ENCODE measurements at places on chromosomes 13 and 19.
A peak's percentile ranks its signal among the peaks of the same experiment; 100 is the strongest.

GRCh38 chr13:102405499-102406100, 3.8 kb upstream of the FGF14 start:
- DNase-seq = no peak

DNA sequence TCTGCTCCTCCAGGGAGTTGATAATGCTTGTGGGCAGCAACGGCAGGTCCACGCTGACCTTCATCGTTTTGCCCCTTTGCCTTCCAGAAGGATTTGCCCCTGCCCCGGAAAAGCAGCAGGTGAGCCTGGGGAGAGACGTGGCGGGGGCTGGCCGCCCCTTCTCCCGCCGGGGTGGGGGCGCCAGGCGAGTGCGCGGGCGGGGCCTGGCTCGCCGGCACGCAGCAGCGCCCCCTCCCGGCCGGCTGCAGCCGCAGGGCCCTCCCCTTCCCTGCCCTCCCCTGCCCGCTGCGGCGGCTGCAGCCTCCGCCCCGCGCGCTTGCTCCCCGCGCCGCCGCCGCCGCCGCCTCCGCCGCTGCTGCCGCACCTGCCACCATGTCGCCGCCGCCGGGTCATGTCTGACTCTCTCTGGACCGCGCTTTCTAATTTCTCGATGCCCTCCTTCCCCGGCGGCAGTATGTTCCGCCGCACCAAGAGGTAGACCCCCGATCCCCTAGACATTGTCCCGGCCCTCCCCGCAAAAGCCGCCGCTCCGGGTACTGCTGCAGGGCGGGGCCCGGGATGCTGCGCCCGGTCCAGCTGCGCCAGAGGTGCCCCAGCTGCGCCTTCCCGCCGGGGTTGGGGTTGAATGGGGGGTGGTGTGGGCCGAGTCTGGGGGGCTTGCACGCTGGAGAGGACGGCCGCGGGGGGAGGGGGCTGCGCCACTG, at the start of gene MAST1:
TSS of gene MAST1 (plus strand) at position 334 of the 704 bp plus-strand sequence. CDS start at position 392, 58 bp downstream.
- DNase-seq = peak; percentile 49

GRCh38 chr13:21134475-21134874, 41.9 kb downstream of the SKA3 start:
- no peak for DNase-seq

GRCh38 chr19:18021121-18021755, 13.3 kb downstream of the ARRDC2 start:
- no peak for DNase-seq

DNA sequence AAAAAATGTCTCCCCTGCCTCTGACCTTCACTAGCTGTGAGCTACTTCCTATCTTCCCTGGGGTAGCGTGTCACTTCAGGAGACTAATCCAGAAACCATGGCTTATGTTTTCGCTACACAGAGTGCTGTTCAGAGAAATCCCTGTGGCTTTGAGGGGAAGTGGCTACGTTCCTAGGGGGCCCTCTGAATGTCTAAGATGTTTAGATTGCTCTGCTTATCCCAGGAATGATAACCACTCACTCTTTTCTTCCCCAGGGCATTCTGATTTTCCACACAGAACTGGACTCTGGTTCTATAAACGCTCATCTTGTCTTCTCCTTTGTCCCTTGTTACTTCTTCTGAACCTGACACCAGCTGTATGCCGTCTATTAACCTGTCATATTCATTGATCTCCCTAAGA, 572.5 kb downstream of the OLFM4 start:
- DNase-seq = no peak

- DNase-seq = no peak
These were observed 769.1 kb downstream of the PCDH9 start for GRCh38 chr13:66461021-66461420.

GRCh38 chr13:28499609-28500008, 4.7 kb upstream of the FLT1 start:
- no peak for DNase-seq

- DNase-seq = no peak
These were observed 149.5 kb downstream of the SLC7A1 start for GRCh38 chr13:29446016-29446415.

DNA sequence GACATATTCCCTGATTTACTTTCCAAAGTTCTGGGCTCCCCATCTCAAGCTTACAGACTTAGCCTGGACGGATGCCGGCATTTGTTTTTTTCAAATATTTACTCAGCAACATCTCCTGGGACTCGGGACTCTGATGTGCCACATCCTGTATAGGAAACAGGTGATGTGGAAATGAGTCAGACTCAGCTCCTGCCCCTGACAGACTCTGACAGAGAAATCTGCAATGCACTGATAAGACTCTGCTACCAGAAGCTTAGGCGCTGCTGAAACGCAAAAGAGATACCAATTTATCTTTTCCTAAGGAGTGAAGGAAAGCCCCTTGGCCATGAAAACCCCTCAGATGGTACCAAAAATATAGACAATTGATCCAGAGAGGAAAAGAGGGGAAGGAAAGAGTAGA, 16.2 kb downstream of the LAIR2 start:
- DNase-seq = peak; percentile 17

DNA sequence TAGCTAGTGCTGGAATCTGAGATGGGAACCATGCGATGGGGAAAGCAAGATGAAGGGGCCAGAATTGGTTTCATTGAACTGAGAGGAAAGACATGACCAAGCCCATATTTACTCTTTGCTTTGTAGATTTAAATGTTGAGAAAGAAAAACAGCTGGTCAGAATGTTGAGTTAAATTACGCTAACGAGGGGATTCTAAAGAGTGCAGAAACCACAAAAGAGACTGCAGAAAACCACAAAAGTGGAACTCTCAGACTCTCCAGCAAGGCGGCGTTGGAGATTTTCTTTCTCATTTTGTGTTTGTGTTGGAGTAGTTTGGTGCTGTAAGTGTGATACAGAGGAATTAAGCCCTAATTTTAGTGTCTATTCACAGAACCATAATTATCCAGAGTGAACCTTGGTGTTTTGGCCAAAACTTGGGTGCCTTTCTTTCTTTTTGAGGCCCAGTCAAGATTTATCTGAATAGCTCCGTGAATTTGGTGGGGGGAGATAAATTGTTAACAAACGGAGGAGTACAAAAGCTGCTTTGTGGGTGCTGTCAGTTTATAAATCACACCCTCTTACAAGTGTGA, 26.3 kb downstream of the SAE1 start:
- DNase-seq = no peak

GRCh38 chr13:111855786-111856185, 211.2 kb upstream of the SOX1 start:
- DNase-seq = no peak

- no peak for DNase-seq
These were observed 43.6 kb upstream of the UBAC2 start for GRCh38 chr13:99157046-99157445.

GRCh38 chr19:33275933-33276619, 26.3 kb downstream of the CEBPA start:
- no peak for DNase-seq

GRCh38 chr19:1066251-1066747, 668 bp upstream of the ARHGAP45 start:
- no peak for DNase-seq

DNA sequence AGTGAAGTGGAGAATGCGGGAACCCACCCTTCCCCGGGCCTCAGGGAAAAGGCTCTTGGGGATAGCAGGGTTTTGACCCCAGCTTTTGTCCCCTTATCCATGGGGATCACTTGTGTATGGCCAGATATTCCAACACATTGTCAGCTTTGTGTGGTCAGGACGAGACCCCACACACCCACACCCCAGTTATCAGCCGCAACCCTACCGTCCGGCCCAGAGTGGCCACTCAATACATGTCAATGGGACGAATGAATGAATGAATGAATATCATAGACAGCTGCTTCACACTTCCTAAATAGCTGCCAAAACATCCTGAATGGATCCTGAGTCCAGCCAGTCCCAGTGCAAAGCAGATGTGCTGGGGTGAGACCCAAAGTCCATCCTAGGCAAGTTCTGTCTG, 64.6 kb downstream of the TSHZ3 start:
- no peak for DNase-seq

GRCh38 chr19:32186542-32187330, 158.7 kb upstream of the ZNF507 start:
- DNase-seq = no peak

DNA sequence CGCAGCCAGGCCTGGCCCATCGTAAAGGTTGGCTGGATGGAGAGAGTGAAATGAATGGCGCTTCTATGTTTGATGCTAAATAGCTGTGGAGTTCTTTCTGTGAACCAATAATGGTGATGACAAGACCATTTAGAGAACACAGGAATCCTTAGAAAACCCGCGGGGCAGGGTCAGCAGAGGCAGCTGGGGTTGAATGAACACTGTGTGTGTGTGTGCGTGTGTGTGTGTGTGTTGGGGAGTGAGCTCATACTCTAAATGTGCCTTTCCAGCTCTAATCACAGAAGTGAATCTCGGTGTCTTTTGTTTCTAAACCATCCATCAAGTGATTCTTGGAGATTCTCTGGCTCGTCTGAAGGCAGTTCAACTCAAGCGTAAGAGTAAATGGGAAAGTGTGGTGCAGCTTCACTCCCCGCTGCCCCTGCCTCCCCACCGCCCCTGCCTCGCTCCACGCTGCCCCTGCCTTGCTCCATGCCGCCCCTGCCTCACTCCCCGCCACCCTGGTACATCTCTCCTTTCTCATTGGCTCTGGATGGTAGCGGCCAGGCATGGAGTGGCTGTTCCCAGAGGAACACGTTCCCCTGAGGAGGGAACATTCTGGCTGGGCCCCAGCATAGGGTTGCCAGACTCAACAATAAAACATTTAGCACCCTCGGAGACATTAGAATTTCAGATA, 21.2 kb downstream of the TMPRSS9 start:
- no peak for DNase-seq

- DNase-seq = no peak
These were observed 53.6 kb downstream of the LRRC63 start for GRCh38 chr13:46265292-46265691.

GRCh38 chr19:36041831-36042230, 9.2 kb upstream of the CLIP3 start:
- no peak for DNase-seq

DNA sequence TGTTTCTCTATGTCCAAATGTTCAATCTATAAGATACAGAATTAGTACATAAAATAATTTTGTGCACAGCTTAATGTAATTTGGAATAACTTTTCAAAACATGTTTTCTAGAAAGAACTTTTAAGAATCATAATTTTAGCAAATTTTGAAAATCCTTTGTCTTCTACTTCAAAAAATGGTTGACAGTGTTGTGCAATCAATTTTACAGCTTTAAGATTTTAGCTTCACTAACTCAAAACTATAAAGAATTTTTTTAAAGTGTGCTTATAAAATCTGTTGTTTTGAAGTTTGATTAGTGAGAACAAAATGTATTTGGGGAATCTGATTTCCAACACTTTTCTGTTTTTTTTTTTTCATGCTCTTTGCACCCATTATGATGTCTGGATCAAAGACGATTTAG, 12.7 kb upstream of the SPACA6 start:
- DNase-seq = no peak

GRCh38 chr13:53142306-53142705, 113.7 kb downstream of the OLFM4 start:
- no peak for DNase-seq

DNA sequence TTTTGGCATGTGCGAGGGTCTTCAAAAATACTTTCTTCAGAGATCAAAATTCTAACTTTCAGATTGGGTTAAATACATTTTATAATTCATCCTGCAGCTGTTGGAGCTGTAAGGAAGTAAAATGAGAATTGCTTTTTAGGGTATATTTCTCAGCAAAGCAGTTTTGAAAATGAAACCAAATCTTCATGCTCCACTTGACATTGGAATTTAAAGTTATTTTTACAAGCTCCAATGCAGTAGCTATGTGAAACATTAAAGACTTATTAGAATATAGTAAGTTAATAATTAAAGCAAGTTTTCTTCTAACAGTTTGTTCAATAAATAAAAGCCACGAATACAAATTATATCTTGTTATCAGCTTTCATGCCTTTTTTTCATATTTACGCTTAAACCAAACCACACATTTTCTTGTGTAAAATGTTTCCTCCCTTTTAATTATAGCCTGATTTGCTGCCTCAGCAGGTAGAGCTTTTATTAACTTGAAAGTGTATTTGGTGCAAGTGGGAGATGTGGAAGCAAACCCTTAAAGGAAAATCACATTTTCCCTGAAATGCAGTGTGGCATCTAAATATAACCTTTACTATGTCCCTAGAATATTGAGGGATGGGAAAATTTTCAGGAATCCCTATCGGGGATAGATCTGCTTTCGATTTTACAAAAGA, 12.4 kb upstream of the MICU2 start:
- DNase-seq = no peak

- DNase-seq = no peak
These were observed 60.0 kb upstream of the WDFY2 start for GRCh38 chr13:51524312-51524711.

- no peak for DNase-seq
These were observed 9.9 kb downstream of the CNFN start for GRCh38 chr19:42380155-42380554.

- no peak for DNase-seq
These were observed 5.1 kb upstream of the GTF3A start for GRCh38 chr13:27419328-27419727.

- no peak for DNase-seq
These were observed 20.6 kb downstream of the TUBGCP3 start for GRCh38 chr13:112567161-112567862.

DNA sequence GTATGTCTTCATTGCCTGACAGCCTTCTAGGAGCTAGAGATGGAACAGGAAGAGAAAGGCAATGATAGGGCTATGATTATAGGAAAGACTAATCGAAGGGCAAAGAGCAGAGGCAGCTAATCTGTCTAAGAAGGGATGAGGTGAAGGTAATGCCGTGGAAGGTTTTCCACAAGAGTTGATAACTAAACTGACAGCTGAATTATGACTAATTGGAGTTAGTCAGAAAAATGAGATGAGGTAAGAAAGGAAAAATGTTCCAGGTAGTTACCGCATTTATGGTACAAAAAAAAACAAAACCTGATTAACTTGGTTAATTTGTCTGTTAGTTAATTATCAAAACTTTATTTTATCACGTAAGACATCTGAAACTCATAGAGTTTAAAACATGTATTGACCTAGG, 260.3 kb downstream of the SLITRK6 start:
- DNase-seq = no peak

DNA sequence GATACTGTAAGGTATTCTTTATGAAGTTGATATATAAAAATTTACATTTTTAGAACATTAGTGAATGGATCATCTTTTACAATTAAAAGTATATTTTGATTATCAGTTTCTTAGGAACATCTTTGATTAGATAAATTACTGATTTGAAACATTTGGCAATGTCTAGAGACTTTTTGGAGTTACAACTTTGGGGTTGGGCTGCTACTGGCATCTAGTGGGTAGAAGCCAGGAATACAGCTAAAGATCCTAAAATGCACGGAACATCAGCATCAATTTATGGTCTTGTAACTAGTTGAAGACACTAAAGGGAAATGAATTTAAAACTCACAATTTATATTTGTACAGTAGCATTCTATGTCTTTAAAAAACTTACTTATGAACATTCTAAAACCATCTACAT, 19.9 kb downstream of the POMP start:
- DNase-seq = no peak

GRCh38 chr13:48403151-48403631, 9.7 kb downstream of the LPAR6 start:
- peak; percentile 22 for DNase-seq

GRCh38 chr13:27601208-27601607, 19.1 kb downstream of the LNX2 start:
- no peak for DNase-seq

- DNase-seq = no peak
These were observed 280.6 kb downstream of the SHISA2 start for GRCh38 chr13:25771202-25771601.

Measured in stimulated activated CD4-positive, alpha-beta T cell treated with anti-CD3 and anti-CD28 coated beads, Interleukin-15, amount 100 ng/mL, for 48 hours (primary cell).